ENCODE measurements at places on chromosomes 6 and 20.

GRCh38 chr6:130969791-130970491 is 93.1 kb downstream of the EPB41L2 start:
- DNase-seq: no peak

- no peak for DNase-seq
Measured at GRCh38 chr20:16514140-16514539, 59.1 kb downstream of the KIF16B start.

- no peak for DNase-seq
Measured at GRCh38 chr20:8082989-8083388, 49.1 kb upstream of the PLCB1 start.

GRCh38 chr6:170221753-170222400 is 69.0 kb downstream of the DLL1 start:
- no peak for DNase-seq

GRCh38 chr6:108168501-108169463 is 3.0 kb downstream of the NR2E1 start:
- no peak for DNase-seq

DNA sequence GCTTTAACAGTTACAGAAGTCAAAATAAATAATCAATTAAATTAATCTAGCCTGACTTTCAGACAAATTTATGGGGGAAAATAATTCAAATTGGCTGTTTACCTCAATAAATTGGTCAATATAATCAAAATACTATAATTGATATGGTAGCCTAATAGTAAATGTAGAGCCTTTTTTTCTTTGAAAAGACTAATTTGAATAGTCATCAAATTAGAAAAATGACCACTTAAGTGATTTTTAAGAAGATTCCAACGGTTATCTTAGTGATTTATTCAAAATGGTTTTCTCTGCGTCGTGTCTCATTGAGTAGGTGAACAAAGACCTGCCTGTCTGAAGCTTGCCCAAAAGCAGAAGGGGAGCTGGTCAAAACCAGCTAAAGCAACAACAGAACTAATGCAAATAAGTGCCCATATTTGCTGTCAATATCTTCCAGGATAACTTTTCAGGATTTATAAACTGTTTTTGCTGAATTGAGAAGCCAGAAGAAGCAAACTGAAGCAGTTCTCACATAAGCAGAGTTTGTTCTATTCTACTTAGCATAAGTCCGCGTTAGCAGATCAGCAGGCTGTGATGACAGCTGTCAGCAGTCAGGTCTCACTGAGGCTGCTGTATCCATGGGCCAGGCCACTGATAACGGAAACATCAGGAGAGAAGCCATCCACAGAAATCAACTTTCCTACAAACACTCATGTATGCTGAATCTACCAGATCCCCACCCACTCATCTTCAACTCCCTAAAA is 7.0 kb downstream of the RCAN2 start:
- DNase-seq: no peak

- no peak for DNase-seq
Measured at GRCh38 chr20:33079259-33079658, at the start of gene BPIFB4. TSS of gene BPIFB4 (plus strand) at chr20:33079643. CDS start at chr20:33081527, 1,884 bp downstream.

DNA sequence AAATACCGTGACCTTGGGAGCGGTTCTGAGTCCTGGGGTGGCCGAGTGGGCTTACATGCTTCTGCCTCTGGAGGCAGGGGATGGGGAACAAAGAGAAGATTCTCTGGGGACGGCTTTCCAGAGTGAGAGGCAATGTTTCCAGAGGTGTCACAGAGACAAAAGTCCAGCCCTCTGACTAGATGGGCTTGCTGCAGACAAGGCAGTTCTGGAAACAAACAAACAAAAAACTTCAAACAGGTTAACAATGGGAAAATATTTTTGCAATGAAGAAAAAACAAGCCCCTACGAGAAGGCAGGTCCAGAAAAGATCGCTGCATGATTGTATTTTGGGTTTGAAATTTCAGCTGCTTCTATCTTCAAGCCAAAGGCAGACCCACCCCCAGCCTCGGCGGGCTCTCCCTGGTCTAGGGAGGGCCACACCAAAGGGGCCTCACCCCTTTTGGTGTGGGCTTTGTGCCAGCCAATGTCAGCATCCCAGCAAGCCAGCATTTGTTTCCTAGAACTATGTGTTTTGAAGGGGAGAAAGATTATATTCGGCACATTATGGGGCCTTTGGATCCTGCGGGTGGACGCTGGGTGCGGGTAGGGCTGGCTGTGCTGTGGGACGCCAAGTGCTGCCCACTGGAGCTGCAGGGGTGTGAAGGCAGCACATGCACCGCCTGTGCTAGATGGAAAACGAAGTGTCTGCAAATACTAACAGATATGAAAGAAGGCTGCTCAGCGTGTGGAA is 42.9 kb downstream of the RIOK1 start:
- DNase-seq: no peak

GRCh38 chr6:1620504-1621069 is 10.9 kb downstream of the FOXC1 start:
- DNase-seq: no peak

DNA sequence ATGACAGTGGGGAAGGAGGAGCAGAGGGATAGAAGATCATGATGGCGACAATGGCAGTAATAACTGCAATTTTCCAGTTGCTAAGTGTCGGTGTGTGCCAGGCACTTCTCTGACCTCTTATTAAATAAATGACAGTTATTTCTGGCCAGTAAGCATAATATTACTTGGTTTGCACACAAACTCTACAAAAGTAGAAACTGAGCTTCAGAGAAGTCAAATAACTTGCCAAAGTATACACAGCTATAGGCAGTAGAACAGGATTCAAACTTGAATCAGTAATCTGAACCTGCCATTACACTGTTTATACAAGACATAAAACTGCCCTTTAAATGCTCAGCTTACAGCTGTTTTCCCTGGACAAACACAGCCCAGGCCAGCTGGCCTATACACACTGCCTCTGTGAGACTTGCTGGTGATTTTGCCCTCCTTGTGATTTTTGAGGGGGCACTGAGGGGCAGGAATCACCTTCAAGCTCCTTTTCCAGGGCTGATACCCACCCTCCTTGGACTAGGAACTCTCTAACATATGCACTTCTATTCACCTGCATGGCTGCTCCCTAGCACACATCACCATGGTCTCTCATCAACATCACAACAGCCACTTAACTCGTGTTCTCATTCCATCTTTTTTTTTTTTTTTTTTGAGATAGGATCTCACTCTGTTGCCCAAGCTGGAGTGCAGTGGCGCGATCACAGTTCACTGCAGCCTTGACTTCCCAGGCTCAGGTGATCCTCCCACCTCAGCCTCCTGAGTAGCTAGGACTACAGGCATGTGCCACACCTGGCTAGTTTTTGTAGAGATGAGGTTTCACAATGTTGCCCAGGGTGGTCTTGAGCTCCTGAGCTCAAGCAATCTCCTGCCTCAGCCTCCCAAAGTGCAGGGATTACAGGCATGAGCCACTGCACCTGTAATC is 63.6 kb downstream of the SLC23A2 start:
- DNase-seq: no peak

- no peak for DNase-seq
Measured at GRCh38 chr6:34238585-34239499, 2.2 kb downstream of the HMGA1 start.

- DNase-seq: no peak
Measured at GRCh38 chr6:23272536-23272935, 703.2 kb downstream of the HDGFL1 start.

- DNase-seq: no peak
Measured at GRCh38 chr6:39084506-39084905, 30.5 kb downstream of the SAYSD1 start.

DNA sequence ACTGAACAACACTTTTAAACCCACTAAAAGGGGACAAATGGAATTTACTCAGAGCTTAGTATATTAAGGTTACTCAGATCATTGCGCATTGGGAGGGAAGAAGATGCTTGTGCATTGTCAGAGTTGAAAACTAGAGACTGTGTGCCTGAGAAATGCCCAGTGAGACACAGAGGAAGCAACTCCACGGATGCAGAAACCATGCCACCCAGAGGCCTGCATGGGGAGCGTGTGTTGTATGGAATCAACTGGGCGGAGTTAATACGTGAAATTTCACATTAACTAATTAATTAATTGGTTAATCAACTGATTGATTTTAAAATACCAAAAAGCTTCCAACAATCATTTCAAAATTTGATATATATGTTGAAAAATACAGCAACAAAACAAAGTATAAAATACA is 391.6 kb downstream of the PLCB1 start:
- no peak for DNase-seq

DNA sequence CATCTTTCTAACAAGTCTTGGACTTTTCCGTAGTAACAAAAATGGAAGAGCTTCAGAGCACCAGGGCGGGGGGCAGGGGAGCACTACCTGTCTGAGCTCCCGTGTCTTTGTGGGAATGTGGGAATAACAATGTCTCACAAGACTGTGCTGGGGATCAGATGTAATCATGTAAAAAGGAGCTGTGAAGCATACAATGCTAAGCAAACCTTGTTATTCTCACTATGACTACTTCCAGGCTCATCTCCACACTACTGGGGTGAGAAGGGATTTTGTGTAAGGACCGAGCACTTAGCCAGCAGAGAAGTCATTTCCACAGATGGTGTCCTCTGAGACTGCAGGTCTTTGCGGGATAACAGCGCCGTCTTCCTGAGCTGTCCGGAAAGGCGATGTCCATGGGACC is 27.1 kb downstream of the PRR18 start:
- no peak for DNase-seq

DNA sequence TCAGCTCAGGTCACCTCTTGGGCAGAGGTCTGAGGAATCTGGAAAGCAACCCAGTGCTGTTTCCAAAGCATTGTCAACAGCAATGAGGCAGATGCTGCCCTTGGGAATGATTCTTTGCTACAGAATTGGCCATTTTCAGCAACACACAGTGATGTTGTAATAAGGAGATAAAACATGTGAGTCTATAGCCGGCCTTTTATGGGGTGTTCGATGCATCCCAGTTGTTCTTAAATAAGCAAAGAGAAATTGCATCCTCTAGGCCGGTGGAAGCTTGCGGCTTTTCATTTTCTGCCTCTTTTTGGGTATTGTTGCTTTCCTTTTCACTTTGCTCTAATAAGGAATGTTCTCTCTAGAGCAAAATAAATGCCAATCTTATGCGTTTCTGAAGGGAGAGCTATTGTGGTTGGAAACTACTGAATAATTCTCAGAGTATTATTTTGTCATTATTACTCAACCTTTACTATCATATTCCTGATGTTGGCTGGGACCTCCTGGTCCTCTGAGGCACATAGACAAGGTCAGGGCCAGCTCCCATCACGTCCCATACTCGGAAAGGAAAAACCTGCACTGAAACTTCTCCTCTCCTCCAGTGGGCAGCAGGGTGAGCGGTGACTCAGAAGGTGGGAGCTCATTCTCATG is 214.2 kb downstream of the CDH26 start:
- no peak for DNase-seq

DNA sequence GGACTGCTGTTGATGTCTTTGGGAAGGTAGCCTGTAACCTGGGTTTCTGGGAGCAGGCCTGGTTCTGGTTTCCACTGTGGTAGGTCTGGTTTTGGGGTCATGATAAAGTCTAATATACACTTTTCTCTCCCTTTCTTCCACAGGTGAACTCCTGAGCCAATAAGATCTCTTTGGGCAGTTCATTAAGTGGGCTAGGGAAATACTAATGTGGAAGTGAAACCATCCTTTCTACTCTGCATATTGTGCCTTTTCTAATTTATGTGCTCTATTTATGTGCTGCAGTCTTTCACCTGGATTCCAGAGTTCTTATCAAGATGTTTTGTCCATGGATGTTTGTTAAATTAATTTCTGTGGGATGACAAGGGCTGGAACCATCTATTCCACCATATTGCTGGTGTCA is 165.7 kb upstream of the PTPRK start:
- no peak for DNase-seq

DNA sequence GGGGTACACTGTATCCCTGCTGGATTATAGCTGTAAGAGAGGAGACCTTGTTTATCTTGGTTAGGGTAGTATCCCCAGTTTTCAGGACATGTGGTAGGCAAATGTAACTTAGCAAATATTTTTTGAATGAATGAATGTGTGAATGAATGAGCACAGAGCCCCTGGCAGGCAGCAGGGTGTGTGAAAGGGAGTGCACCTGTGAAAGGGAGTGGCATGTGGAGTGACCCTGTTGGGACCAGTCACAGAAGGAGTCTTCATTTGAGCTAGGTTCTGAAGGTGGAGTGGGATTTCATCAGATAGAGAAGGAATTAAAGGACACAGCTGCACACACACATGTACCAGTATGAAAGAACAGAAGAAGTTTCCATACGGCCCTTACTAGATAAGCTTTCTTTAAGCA is 4.9 kb downstream of the SMAP1 start:
- no peak for DNase-seq

- DNase-seq: peak; percentile 58
Measured at GRCh38 chr20:63056236-63057170, 49.7 kb upstream of the BHLHE23 start.

DNA sequence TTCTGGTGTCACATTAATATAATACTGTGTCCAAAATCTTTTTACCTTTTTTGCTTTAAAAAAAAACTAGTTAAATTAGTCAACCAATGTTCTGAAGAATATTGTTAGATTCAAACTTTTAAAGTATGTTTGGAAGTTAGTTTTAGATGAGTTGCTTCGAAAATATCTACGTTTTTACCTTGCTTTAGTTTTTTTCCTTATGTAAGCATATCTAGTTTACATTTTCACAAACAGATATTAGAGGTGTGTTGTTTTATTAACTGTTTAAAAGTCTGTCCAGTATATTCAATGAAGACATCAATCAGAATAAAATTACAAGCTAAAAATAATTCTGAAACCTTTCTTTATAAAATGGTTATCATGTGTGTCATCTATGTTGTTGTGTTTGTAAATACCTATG is 375.0 kb upstream of the BTBD3 start:
- DNase-seq: no peak

DNA sequence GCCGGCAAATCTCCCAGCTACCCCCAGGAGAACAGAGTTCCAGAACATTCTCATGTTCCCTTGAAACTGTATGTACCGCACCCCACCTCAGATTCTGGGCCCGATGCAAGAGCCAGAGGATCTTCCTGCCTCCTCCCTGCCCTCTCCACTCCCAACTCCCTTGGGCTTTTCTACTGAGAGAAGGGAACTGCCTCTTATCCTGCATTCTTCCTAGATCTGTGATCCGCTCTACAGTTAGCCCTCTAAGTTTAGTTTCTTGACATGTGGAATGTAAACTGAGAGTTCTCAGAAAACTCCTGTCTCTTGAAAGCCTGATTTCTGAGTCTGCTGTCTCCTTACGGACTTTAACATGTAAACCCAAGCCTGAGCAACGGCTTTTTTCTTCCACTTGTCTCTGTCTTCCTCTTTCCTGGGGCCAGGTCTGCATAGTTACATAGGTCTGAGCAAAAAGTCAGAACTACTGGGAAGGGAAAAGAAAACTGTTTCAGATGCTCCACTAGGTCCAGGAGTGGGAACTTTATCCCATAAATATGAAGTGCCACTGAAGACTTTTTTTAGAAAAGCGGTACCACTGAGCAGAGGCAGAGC is 86.5 kb upstream of the TNFAIP3 start:
- no peak for DNase-seq

GRCh38 chr6:168177103-168177891 is 98.3 kb upstream of the FRMD1 start:
- DNase-seq: no peak

DNA sequence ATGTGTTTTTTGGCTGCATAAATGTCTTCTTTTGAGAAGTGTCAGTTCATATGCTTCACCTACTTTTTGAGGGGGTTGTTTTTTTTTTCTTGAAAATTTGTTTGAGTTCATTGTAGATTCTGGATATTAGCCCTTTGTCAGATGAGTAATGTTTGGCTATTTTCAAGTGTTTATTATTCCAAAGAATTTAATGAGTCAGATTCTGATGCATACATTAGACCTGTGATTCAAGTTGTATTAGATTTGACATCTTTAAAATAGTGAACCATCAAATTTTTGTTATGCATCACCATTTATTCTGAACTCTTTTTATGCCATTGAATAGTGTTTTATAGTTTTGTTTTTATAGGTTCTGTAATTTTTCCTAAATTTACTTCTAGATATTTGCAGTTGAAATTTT is 319.3 kb downstream of the PKHD1 start:
- no peak for DNase-seq

All from natural killer cell treated with Interleukin-12 subunit alpha and Interleukin-12 subunit beta and Interleukin-15 and Interleukin-18, amount 100 ng/mL, for 72 hours (primary cell).